Prostate gland (tissue), 2 donors: ENCODE measurements at places on chromosomes 12 and 14.
A peak's percentile ranks its signal among the peaks of the same experiment; 100 is the strongest.

GRCh38 chr12:843609-844008 is 91.2 kb downstream of the WNK1 start:
- no peak for DNase-seq

DNA sequence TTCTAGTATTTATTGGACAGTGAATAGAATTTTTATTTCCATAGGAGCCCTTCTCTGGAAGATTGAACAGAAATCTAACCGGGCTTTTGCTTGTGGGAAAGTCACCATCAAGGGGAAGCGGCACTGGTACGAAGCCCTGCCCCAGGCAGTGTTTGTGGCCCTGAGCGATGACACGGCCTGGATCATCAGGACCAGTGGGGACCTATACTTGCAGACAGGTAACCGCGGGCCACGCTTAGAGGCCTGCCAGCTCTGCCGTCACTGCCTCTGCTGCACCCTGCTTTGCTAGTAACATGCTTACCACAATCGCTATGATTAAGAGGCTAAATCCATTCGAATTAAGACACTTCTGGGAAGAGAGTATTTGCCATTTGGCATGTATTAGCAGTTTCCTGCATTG is 69.2 kb downstream of the ANKRD9 start:
- DNase-seq, result no peak

- DNase-seq, result no peak
Measured at GRCh38 chr12:981176-981828, 9.7 kb upstream of the ERC1 start.

- DNase-seq, result peak; percentile 43
Measured at GRCh38 chr12:10718279-10718821, 4.8 kb downstream of the YBX3 start.

DNA sequence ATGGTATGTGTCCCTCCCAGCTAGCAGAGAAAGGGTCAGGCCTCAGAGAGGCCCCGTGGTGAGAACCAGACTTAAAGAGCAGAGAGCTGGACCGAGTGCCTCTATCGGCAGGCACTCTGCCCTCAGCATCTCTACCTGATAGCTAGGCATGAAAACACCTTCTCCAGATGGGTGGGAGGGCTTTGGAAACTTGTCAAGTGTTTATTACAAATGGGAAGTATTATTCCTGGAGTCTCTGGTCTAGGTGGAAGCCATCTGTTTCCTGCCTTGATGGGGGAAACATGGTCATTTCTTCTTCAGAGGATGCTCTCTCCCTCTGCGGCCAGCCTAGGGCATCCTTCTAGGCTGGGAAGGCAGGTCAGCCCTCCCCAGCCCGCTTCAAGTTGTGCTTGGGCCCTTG is 2.3 kb downstream of the TMEM63C start:
- DNase-seq, result no peak

DNA sequence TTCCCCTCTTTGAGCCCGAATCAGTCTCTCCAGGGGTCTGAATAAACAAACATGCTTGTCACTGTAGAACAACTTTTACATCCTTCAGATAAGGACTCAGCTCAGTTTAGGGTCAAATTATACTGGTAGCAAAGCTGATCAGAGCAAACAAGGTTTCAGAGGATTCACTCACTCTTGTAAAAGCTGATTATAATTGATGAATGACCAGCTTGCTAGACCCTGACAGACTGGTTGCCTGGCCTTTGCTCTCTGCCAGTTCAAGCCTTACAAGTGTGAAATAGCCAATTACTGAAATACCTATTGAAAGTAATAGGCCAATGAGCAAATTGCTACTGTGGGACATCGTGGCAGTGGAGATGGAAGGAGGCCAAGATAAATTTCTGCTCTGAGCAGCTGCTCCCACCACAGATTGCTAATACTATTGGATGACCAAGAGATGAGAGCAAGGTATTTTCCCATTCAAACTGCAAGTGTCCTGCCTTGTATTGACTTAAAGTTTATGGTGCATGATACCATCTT is 177.6 kb downstream of the PDZRN4 start:
- DNase-seq, result no peak

- no peak for DNase-seq
Measured at GRCh38 chr14:67056684-67057083, 132.6 kb upstream of the GARIN2 start.

DNA sequence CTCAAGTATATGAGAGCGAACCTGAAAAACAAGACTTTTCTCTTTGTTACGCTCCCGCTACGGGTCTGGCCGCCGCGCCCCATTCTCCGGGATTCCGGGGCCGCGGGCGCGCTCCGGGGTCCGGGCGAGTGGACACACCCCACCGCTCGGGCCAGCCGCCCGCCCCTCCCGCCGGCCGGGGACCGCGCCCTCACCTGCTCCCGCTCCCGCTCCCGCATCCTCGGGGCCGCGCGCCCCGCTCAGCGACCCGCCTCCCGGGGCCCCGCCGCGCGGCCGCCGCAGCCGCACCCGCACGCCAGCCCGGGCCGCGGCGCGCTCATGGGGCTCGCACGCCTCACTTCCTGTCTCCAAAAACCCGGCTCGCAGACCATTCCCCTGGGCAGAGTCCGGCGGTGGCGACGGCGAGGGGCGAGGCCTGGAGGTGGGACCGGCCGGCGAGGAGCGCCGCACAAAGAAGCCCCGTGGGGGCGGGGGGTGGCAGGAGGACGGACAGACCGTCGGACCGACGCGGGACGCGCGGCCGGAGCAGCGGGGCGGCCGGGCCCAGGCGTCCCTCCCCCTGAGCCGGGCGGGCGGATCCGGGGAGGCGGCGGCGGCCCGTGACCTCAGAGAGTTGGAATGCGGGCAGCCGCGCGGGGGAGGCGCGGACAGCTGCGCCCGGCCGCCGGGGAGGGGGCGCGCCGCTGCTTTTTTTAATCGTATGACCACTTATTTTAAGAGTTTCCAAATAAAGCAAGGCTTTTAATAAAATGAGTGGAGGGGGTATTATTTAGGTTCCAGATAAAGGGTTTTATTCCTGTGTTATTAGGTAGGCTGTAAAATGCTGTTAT is at the start of gene PTPN21:
Gene PTPN21, minus strand, starts transcription at position 551 of the 830 bp plus-strand sequence. CDS start 4,590 bp downstream, outside the sequence.
- peak; percentile 70 for DNase-seq

DNA sequence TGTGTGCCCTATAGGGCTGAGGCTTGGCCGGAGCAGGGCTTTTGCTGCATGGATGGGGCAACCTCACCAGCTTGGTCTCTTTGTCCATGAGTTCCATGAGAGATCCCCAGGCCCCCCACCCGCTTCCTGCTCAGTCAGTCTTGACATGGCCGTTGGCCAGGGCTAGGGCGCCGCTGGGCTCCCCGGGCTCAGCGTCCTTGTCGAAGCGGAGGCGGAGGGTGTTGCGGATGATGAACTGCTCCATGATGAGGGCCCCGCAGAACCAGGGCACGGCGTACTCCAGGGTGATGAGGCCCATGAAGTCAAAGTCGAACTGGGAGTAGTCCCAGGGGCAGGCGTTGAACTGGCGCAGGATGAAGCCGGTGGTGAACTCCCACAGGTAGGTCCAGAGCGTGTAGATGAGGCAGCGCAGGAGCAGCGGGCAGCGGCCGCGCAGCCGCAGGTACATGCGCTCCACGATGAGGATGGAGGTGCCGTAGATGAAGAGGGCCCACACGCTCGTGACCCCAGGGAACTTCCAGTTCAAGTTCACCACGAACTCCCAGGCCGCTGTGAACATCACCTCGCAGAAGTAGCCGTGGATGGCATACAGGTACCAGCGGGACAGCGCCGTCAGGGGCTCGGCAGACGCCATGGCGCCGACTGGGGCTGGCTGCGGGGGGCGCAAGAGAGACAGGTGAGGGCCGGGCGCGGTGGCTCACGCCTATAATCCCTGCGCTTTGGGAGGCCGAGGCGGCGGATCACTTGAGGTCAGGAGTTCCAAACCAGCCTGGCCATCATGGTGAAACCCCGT is 15.0 kb downstream of the TMEM229B start:
- DNase-seq, result no peak

- no peak for DNase-seq
Measured at GRCh38 chr12:50231346-50231745, 52.0 kb downstream of the LIMA1 start.
